AG08395 (cell line): ENCODE measurements at places on chromosomes 7 and 10.

- DNase-seq = no peak
Measured at GRCh38 chr7:104653825-104654401, 325.5 kb downstream of the LHFPL3 start.

DNA sequence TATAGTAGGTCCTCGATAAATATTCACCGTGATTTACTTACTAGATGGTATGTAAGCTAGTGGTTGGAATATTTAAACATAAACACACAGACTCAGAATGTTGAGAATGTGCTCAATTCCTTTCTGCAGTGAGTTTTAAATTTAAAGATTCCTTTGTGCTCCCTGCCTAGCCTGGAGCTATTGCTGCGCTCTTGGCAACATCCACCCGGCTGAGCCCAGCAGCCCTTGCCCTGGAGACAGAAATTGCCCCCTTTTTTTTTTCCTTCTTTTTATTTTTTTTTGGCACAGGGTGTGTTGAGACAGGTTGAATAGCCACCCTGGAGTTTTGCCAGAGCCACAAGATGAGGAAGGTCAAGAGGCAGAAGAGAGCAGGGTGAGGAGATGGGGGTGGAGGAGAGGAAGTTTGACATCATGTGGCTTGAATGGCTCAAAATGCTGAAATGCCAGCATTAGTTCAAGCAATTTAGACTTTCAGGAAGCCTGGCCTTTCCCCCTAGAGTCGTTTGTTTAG is 180.8 kb downstream of the PRKCQ start:
- DNase-seq = no peak

- DNase-seq = no peak
Measured at GRCh38 chr7:114759347-114760062, 162.4 kb upstream of the MDFIC start.

DNA sequence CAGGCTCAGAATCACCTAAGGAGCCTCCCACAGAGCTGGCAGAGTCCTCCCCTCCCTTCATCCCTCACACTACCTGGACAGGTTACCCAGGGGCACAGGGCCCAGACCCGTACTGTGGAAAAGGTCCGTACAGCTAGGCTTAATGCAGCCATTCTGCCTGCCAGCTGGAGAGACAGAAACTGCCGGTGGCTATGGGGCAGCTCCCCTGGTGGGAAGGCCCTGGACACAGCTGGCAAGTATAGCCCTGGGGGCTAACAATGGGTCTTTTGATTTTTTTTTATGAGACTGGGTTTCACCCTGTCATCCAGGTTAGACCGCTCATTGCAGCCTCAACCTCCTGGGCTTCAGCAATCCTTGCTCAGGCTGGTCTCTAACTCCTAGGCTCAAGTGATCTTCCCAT is 68.3 kb downstream of the GNA12 start:
- DNase-seq = no peak

DNA sequence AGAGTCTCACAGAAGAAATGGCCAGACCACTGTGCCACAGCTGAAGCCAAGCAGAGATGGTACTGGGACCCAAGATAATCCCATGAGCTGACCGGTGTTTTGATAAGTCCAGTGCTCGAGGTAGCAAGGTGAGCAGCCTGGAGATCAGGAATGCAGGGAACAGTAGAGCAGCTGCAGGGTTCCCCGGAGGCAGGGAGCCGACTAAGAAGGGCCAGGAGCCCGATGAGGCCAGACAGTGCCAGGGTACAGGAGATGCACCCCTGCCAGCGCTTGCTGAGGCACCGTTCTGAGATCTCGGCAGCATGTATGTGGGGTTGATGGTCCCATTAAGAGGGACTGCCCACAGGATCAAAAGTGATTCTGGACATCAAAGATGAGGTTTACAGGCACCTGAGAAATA is 47.1 kb downstream of the VSTM4 start:
- no peak for DNase-seq

DNA sequence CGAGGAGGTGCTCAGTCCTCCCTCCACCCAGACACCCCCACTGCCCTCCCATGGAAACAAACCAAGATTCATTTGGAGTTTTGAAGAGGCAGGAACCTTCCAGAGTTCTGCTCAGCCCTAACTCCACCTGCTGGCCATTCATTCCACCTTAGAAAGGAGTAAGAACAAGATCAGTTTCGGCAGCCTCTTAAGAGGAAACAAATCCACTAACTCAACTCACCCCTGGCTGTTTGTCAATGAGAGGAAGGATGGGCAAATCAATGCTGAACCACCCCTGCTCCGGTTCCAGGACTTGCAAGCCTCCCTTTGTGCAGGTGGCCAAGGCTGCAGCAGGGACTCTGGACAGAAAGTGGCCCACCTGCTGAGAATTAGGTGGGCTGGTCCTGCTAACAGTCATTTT is 26.2 kb downstream of the CCDC3 start:
- no peak for DNase-seq

GRCh38 chr10:131775833-131776232 is 125.0 kb upstream of the PPP2R2D start:
- DNase-seq = no peak

DNA sequence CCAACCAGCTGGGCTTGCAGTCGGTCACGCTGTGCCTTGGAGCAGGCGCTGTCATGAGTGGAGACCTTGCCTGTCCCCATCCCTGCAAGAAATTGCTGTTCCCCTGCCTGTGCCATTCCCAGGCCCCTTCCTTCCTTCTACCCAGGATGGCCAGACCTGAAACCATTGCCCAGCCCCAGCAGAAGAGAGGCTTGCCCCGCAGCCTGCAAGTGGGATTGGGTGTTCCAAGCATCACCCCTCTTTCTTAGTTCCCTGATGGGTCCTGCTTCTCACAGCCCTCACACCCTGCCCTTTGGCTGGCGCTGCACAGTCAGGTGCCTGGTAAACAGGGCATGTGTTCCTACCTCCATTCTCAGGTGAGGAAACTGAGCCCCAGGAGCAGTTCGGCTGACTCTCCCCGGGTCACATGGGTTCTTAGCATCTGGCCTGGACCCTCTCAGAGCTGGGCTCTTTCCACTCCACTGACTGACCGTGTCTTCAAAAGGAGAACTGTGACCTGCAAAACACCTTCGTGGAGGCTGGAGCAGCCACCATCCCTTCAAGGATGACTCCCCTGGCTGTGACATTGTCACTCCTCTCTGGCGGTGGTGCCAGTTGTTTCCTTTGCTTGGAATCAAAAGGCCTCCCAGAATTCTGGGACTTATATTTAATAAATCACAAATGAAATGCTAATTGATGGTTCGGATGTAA is 41.9 kb upstream of the PDCD4 start:
- DNase-seq = no peak

DNA sequence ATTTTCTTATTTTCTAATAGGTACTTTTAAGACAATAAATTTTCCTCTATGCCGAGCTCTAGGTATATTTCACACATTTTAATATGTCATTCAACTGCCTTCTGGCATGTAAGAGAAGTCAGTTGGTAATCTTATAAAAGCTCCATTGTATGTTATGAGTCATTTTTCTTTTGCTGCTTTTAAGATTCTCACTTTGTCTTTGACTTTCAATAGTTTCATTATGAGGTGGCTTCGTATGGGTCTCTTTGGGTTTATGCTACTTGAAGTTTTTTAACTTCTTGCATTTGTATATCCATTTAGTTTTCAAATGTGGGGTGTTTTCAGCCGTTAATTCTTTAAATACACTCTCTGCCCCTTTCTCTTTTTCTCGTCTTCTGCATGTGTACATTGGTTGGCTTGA is 80.5 kb downstream of the ABCA13 start:
- DNase-seq = no peak

DNA sequence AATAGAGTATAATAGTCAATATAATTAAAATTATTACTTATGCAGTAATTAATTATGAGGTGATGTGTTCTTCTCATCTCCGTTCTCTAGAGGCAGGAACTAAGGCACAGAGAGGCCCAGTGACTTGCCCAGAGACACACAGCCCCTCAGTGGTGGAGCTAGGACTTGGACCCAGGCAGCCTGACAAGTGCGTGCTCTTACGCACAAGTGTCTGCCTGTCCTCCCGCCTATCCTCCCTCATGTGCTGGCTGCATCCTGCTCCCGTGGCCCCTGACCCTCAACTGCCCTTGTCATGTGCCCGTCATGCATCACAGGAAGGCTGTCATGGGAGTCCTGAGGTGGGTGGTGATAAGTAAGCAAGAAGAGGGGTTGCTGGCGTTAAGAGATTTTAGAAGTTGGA is 14.3 kb downstream of the IL2RA start:
- DNase-seq = no peak

GRCh38 chr10:36157486-36157885 is 515.4 kb upstream of the FZD8 start:
- no peak for DNase-seq

DNA sequence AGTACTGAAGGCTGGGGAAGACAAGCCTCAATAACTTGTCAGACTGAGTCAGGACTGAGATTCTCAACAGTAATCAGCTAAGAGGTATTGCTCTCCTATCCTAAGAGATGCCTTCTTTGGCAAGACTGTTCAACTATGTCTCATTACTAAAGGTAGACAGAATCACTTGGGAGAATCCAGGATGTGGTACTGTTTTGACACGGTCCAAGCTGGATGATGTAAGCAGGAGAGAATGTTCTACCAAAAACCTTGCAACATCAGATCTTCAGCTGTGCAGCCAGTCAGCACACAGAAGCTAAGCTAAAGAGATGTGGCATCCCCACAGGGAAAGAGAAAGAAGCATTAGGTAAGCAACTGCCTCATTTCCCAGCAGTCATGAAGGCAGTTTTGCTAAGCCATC is 391.4 kb downstream of the NRG3 start:
- DNase-seq = no peak

GRCh38 chr10:51313773-51314478 is 239.6 kb downstream of the PRKG1 start:
- no peak for DNase-seq

- no peak for DNase-seq
Measured at GRCh38 chr7:35250941-35251340, 3.0 kb downstream of the TBX20 start.

DNA sequence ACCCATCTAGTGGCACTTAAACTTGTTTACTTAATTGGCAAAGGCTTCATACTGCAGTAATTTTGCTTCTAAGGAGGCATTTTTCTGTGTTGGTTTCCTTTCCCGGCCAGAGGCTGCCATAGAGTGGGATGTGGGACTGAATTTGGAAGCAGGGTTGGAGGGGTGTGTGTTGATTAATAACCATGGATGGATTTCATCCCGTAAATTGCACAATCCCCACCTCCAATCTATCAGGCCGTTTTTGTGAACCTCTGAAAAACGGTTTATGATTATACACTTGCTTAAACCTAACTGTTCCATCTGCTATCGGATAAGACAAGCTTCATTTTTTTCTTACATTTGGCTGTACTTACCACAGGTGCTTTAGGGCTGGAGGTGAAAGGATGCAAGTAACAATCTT is 1.3 kb downstream of the TMEM60 start:
- no peak for DNase-seq

- peak; percentile 48 for DNase-seq
Measured at GRCh38 chr7:70406186-70406949, 725.6 kb upstream of the GALNT17 start.

GRCh38 chr7:124171068-124171467 is 138.2 kb upstream of the TMEM229A start:
- peak; percentile 42 for DNase-seq
